SK-N-DZ (cell line): ENCODE measurements at places on chromosomes 13 and 19.

GRCh38 chr13:73136776-73137175, 78.0 kb downstream of the KLF5 start:
- no peak for DNase-seq

- DNase-seq, result no peak
Observed at GRCh38 chr13:29844441-29844840, 6.0 kb downstream of the UBL3 start.

DNA sequence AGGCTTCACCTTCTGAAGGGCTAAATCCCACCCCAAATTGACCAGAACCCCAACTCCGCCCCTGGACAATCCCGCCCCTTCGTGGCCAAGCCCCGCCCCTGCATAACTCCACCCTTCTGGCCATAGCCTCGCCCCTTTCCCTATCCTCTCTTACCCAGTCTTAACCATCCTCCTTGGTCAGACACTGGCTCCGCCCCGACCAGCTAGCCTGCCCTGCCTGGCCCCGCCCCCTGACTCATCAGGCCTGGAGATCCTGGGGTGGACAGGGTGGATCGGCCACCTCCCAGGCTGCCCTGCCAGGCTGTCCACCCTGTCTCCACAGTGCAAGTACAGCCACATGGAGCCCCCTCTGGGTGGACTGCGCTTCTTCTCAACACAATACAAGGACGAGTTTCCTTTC, 8.0 kb upstream of the ZNF358 start:
- peak; percentile 70 for DNase-seq

DNA sequence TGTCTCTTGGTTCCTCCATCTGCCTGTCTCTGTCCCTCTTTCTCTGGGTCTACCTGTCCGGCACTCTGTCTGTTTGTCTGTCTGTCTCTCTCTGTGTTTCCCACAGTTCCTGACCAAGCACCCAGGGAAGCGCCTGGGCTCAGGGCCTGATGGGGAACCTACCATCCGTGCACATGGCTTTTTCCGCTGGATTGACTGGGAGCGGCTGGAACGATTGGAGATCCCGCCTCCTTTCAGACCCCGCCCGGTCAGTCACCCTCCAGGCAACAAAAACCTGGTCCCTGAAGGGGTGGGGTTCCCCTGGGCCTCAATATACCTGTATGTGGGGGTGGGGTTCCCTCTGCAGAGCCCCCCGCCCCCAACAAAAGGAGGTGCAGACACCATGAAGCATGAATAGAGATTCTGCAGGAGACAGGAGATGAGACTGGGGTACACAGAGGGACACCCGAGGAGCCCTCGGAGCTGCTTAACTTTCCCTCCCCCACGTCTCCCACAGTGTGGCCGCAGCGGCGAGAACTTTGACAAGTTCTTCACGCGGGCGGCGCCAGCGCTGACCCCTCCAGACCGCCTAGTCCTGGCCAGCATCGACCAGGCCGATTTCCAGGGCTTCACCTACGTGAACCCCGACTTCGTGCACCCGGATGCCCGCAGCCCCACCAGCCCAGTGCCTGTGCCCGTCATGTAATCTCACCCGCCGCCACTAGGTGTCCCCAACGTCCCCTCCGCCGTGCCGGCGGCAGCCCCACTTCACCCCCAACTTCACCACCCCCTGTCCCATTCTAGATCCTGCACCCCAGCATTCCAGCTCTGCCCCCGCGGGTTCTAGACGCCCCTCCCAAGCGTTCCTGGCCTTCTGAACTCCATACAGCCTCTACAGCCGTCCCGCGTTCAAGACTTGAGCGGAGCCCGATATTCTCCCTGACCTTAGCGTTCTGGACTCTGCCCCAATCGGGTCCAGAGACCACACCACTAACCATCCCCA, 2.6 kb upstream of the CACNG7 start:
- no peak for DNase-seq

GRCh38 chr13:24631922-24632321, 48.3 kb upstream of the ATP12A start:
- no peak for DNase-seq

- DNase-seq, result no peak
Observed at GRCh38 chr19:1999856-2000515, 15.5 kb downstream of the BTBD2 start.

DNA sequence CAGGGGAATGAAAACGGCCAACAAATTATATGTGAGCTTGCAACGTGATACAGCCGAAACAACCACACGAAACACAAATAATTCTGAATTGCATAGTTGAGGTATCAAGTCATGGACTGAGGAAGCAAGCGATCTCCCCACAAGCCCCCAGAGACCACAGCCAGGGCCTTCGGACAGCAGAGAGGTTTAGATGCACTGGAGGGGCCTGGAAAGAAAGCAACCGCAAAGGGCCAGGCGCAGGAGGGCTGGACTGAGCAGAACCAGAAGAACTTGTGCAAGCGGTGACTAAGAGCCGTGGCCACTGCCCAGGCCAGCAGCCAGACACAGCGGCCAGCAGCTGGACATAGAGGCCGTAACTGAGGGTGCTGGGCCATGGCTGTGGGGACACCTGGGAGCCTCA, 131.4 kb downstream of the TNFRSF19 start:
- no peak for DNase-seq

- no peak for DNase-seq
Observed at GRCh38 chr13:43277142-43277541, 253.8 kb downstream of the DNAJC15 start.

DNA sequence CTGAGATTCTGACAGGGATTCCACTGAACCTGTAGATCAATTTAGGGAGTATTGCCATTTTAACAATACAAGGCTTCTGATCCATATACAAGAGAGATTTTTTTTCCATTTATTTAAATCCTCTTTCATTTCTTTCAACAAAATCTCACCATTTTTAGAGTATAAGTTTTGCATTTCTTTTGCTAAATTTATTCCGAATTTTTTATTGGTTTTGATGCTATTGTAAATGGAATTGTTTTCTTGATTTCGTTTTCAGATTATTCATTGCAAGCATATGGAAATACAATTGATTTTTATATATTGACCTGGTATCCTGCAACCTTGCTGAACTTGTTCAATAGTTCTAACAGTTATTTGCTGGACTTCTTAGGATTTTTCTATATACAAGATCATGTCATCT, 18.4 kb downstream of the LEUTX start:
- no peak for DNase-seq

DNA sequence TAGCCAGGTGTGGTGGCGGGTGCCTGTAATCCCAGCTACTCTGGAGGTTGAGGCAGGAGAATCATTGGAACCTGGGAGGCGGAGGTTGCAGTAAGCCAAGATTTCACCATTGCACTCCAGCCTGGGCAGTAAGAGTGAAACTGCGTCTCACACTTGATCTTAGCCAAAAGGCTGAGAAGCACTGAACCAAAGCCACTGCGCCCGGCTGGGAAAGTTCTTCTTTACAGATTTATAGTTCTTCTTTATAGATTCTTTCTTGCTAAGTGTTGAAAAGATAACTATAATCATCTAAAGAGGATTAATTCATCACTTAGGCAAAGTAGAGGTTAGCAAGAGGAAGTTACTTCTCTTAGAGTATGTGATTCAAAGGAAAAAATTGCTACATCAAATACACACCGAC, 11.1 kb downstream of the ZNF417 start:
- DNase-seq, result no peak

GRCh38 chr19:12331211-12331941, 2.1 kb downstream of the ZNF563 start:
- DNase-seq, result no peak

GRCh38 chr19:42246143-42246921, 3.9 kb upstream of the GSK3A start:
- peak; percentile 56 for DNase-seq

- DNase-seq, result no peak
Observed at GRCh38 chr19:15702534-15702930, 25.3 kb upstream of the OR10H2 start.

DNA sequence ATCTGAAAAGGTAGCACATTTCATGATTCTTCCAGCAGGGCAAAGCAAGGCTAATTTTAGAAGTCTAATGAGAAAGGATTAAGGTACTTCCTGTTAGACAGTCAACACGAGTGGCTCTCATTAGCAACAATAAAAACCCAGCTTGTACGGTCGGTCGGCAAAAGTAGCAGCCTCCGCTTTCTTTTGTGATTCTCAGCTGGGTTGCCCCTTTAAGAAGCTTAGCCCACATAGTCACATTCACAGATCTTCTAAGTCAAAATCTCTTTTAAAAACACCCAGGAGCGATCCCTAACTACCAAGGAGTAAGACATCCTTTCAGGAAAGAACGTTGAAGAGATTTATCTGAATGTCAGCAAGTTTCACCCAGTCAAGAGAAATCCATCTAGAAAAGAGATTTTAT, 684.8 kb downstream of the DIAPH3 start:
- DNase-seq, result no peak

DNA sequence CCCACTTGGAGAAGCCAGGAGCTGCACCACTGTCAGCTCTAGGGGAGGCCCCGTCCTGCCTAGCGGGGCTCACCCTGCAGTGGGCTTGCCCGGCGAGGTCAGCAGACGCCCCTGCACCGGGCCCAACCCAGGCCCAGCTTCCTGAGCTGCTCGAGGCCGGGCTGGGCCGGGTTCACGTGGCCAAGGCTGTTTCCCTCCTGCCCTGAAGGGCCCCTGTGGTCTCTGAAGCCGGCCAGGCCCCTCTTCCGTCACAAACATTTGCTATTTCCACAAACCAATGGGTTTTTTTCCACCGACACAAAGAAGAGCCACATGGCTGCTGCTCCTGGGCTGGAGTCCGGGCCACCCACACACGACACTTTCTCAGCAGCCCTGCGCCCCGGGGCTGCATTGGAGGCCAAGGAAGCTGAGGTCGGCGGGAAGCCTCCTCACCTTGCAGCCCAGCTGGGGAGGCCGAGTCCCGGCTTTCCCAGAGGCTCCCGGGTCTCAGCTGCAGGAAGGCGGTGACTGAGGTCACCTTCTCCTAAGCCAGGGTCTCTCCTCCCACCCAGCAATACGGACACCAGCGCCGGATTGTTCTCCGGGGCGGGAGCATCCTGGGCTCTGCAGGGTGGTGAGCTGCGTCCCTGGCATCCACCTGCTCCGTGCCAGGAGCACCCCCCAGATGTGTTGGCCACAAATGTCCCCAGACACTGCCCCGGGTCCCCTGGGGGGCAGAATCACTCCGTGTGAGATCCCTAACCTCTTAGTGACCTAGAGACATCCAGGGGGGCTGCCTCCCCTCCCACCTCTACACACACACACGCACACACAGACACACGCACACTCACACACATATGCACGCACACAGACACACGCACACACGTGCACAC, 80.5 kb downstream of the GADD45B start:
- no peak for DNase-seq

- no peak for DNase-seq
Observed at GRCh38 chr13:40622246-40622645, 44.2 kb downstream of the FOXO1 start.

DNA sequence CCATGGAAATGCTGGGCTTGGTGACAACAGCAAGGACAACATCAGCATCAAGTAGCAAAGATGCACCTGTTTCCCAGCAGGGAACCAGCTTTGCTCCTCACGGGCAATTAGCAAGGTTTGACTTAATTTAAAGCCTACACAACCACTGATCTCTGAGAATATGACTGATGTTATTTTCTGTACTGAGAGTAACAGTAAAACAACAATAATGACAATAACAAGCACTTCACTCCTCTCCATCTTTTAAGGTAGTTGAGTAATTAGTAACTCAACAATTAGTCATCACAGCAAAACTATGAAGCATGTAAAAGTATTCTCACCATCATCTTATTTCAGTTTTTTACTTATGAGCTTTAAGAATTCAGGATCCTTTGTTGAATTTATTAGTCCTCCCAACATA, 37.3 kb downstream of the ENOX1 start:
- DNase-seq, result no peak

DNA sequence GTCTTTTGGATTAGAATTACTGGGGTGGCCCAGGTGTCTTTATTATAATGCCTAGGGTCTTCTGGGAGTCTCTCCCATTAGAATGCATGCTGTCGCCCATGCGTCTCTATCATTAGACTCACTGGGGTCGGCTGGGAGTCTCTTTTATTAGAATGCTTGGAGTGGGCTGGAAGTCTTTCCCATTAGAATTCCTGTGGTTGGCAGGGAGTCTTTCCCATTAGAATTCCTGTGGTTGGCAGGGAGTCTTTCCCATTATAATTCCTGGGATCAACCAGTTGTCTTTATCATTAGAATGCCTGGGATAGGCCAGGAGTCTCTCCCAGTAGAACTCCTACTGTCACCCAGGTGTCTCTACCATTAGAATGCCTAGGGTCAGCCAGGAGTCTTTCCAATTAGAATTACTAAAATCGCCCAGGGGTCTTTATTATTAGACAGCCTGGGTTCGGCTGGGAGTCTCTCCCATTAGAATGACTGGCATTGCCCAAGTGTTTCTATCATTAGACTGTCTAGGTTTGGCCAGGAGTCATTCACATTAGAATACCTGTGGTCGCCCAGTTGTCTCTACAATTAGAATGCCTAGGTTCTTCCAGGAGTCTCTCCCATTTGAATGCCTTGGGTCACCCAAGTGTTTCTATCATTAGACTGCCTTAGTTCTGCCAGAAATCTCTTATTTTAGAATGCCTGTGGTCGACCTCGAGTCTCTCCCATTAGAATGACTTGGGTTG, 1558.5 kb downstream of the UQCRFS1 start:
- no peak for DNase-seq

GRCh38 chr19:23762884-23763711, 4.4 kb upstream of the ZNF681 start:
- DNase-seq, result peak; percentile 75
